Testis (tissue), 5 donors: ENCODE measurements at places on chromosomes 16 and 17. TPM values are rescaled to one million over a fixed set of nuclear protein-coding genes. Genes with fewer than 3 reads are reported as not detected.

- no peaks in the 10 kb centered on the region for H3K36me3 ChIP-seq
- DNase-seq = peak; percentile 56
- H3K4me3 ChIP-seq = no peak overlapping the region
Observed at GRCh38 chr16:55672471-55672870, 16.7 kb downstream of the SLC6A2 start.

DNA sequence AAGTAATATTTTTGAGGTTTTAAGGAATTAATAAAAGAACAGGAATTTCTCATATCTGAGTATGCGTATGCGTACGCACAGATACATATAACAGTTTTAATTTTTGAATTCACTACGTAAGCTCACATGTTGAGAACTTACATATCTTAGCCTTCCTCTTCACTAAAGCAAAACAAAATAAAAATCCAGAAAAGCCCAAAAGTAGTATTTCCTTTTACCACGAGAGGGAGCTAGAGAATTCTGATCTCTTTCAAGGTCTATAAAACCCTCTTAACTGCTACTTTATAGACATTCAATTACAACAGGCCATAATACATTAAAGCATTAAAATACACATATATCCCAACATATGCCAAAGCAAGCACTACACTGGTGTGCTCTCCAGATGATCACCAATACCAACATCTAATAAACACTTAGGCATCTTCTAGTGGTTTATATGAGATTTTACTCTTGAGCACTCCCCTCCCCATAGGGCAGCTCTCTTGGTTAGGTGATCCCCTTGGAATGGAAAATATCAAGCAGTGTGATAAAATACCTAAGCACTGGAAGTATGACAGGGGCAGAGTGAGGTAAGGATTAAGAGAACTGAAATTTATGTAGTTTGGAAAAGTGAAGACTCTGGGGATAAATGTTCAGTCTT is 94.0 kb downstream of the SKAP1 start:
- no peaks in the 10 kb centered on the region for H3K27me3 ChIP-seq
- H3K36me3 ChIP-seq = no peaks in the 10 kb centered on the region
- no peak overlapping the region for H3K27ac ChIP-seq
- H3K4me3 ChIP-seq = no peak overlapping the region

SPN gene
- 0.74 TPM for total RNA-seq

MYH1 gene
- total RNA-seq = 0.93 TPM

- no peak overlapping the region for H3K27ac ChIP-seq
- H3K4me1 ChIP-seq = no peaks in the 10 kb centered on the region
Observed at GRCh38 chr16:79392081-79392480, 208.5 kb downstream of the MAF start.

DNA sequence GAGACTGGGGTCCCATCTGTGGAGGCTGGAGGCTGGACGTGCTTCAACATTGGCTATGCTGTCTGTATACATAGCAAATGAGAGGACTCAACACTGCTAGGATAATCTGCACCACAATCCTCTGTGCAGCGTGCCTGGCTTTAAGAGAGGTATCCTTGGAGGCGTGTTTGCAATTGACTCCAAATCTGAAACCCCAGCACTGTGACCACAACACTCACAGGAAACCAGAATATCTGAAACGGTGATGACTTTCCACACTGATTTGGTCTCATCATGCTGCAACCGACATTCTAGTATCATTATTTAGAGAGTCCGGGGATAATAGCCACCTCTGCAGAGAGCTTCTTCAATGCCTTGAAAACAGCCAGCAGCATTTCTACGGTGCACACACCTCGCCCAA is 35.1 kb downstream of the TLE7 start:
- no peaks in the 10 kb centered on the region for H3K36me3 ChIP-seq
- peaks cover 5% of the 10 kb centered on the region for H3K4me1 ChIP-seq

DNA sequence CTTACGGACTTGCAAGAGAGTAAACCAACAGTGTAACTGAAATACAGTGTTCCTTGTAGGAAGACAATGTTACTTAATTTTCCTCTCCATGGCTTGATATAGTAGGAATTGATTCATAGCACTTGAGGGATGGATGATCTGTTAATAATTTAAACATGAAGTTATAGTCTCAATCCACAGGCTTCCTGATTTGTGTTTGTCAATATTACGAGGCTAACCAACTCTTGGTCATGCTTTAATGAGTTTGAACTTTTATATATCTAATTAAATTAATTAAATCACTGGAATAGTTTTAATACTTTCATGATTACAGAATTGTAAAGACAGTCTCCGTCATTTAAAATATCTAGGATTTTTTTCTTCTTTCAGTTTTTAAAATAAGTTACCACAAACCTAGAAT is 112.0 kb upstream of the HAS3 start:
- H3K4me1 ChIP-seq = peaks cover 6% of the 10 kb centered on the region
- no peak overlapping the region for H3K27ac ChIP-seq
- no peak for DNase-seq
- H3K36me3 ChIP-seq = no peaks in the 10 kb centered on the region

DNA sequence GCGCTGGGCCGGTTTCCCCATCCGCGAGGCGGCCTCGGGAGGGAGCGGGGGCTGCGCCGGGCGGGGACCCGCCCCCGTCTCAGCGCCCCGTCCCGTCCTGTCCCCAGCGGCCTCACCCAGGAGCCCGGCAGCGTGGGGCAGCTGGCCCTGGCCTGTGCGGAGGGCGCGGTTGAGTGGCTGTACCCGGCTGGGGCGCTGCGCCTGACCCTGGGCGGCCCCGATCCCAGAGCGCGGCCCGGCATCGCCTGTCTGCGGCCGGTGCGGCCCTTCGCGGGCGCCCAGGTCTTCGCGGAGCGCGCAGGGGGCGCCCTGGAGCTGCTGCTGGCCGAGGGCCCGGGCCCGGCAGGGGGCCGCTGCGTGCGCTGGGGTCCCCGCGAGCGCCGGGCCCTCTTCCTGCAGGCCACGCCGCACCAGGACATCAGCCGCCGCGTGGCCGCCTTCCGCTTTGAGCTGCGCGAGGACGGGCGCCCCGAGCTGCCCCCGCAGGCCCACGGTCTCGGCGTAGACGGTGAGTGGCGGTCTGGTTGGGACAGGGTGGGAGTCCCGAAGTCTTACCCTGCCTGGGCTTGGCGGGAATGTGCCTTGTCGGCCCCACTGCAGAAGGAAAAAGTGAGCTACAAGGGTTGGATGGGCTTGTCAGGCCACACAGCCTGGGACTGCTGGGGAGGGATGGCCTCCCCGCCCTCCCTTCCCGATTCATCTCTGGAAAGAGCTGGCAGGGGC is 720 bp downstream of the METRN start:
- no peaks in the 10 kb centered on the region for H3K36me3 ChIP-seq
- no peaks in the 10 kb centered on the region for H3K27me3 ChIP-seq
- H3K4me1 ChIP-seq = peaks cover 24% of the 10 kb centered on the region
- no peak overlapping the region for H3K27ac ChIP-seq

GP2 gene
- 0.31 TPM for total RNA-seq

ALOXE3 gene
- 4.3 TPM for total RNA-seq

DNA sequence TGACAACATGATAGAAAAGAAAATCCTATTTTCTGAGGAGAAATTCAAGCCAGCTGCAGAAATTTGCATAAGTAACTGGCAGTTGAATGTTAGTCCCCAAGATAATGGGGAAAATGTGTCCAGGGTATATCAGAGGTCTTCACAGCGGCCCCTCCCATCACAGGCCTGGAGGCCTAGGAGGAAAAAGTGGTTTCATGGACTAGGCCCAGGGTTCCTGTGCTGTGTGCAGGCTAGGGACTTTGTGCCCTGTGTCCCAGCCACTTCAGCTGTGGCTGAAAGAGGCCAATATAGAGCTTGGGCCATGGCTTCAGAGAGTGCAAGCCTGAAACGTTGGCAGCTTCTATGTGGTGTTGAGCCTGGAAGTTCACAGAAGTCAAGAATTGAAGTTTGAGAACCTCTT is 35.6 kb downstream of the TMEM100 start:
- no peaks in the 10 kb centered on the region for H3K27me3 ChIP-seq
- H3K27ac ChIP-seq = no peak overlapping the region
- DNase-seq = no peak
- no peaks in the 10 kb centered on the region for H3K36me3 ChIP-seq

CANT1 gene
- total RNA-seq = 64.1 TPM
